Stimulated activated CD8-positive, alpha-beta memory T cell treated with anti-CD3 and anti-CD28 coated beads, Interleukin-12 subunit alpha, Interleukin-12 subunit beta, amount 100 ng/mL, for 1 hour (primary cell): ENCODE measurements at places on chromosomes 3 and 15.

DNA sequence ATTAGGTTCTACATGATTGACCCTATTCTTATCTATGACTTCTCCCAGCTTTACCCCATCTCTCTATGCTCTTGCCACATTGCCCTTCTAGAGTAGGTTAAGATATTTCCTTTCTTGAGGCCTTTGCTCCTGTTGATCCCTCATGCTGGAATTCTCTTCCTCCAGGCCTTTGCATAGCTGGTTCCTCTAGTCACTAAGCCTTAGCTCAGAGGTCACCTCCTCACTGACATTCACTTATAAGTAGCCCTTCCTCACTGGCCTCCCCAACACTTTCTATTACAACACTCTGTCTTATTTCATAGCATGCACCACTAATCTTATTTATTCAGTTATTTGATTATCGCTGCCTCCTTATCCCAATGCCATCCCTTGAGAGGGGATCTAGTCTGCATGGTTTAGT is 228.4 kb upstream of the COL8A1 start:
- no peak for DNase-seq

DNA sequence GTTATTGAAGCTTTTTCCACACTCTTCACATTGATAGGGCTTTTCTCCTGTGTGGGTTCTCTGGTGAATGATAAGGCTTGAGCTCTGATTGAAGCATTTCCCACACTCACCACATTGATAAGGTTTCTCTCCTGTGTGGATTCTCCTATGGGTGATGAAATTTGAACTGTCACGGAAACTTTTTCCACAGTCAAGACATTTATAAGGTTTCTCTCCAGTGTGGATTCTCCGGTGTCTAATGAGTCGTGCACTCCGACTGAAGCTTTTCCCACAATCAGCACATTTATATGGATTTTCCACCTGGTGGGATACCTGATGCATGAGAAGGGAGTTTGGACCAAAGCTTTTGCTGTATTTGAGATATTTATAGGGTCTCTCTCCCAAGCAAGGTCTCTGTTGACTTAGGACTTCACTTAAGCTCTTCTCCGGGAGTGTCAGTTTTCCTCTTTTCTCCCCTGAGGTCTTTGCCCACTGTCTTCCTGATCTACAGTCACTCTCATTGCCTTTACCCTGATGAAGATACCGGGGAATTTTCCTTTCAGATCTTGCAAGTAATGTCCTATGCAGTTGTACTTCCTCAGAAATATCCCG is 9.4 kb downstream of the ZSCAN29 start:
- no peak for DNase-seq

DNA sequence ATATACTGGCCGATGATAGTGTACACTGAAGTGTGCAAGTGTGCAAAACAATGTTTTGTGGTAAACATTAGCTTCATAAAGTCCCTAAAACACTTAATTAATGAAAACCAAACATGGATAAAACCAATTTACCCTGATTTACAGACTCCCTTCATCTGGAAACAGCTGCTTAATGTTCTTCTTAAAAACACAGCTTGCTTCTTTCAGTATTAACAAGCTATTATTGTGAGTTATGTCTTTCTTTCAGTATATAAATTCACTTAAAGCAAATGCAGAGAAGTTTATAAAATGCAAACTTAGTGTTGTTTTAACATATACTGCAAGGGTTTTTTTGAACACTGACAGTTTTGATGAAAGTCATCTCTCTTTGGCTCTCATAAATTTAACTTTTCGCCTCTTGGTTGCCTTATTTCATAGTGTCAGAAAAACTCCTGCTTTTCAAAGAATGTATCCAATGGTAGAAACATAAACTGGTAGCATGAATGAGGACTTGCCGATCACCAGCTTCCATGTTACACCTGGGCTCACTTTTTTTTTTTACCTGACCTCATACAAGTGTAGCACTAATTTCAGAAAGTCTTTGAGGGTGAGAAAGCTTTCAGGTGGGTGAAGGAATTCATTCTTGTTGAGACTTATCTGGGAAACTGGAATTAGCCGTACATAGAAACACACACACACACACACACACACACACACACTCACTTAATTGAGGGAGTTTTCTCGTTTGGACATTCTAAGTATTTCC is 532.2 kb downstream of the ROBO2 start:
- no peak for DNase-seq

DNA sequence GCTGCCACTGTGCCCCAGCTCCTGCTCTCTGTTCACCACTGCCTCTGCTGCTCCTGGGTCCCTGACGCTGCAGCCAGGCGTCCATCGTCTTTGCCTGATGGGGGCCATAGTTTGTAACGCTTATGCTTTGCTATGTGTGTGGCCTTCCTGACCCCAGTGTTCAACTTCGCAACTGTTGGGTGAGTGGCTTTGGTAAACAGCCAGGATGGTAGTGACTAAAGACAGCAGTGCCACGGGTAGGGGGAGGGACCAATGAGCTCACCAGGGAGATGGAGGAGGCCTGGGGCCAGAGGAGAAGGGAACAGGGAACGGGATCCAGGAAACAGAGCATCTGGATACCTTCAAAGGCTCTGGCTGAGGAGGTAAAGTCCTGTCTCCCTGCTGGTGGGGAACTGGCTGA is 75.9 kb upstream of the ALDH1L1 start:
- DNase-seq, result no peak

DNA sequence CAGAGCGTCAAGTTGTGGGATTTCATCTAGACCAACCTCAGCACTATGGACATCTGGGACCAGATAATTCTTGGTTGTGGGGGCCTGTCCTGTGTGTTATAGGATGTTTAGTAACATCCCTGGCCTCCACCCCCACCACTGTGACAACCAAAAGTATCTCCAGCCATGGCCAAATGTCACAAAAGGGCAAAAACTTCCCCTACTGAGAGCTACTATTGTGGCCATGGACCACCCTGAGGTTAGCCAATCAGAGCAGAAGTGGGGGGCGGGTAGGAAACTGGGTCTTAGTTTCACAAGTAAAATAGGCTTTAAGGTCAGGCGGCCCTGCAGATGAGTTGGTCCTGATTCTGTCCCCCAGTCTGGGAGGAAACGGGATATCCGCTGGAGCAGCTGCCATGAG is 25.4 kb downstream of the KIF7 start:
- no peak for DNase-seq

- DNase-seq, result no peak
Observed at GRCh38 chr3:170012683-170013400, 25.0 kb upstream of the GPR160 start.

GRCh38 chr15:43868406-43868805 is 41.6 kb downstream of the WDR76 start:
- DNase-seq, result no peak

- no peak for DNase-seq
Observed at GRCh38 chr15:51378406-51378805, 37.0 kb downstream of the GLDN start.

DNA sequence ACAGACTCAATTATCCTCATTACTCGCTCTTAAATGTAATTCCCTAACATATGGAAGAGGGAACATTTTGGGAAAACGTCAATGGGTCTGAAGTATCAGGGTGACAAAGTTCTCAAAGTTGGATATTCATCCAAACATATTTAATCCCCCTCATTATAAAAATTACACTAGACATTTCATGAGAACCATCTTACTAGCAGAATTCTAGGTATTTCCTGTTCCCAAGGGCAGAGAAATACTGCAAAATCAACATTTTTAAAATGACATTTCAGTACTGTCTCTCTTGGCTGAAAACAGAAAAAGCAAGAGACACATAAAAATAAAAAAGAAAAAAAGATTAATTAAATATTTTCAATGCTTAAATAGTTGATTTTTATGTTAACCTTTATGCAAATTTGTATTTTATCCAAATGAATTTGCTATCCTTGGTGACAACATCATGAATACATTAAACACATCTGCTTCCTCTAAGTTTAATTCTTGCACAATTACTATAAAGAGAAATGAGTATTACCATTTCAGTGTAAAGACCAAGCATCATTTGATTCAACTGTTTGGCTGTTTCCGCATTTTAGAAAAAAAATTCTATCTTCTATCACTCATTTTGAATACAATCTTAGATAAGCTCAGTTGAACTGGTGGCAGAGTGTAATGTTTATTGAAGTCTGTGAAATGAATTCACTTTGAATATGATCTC is 114.8 kb upstream of the COL8A1 start:
- DNase-seq, result no peak

GRCh38 chr3:38500688-38501417 is 4.7 kb downstream of the EXOG start:
- no peak for DNase-seq

- no peak for DNase-seq
Observed at GRCh38 chr15:62053439-62054085, 6.7 kb downstream of the VPS13C start.

- DNase-seq, result no peak
Observed at GRCh38 chr3:169085827-169086226, 577.7 kb downstream of the MECOM start.

DNA sequence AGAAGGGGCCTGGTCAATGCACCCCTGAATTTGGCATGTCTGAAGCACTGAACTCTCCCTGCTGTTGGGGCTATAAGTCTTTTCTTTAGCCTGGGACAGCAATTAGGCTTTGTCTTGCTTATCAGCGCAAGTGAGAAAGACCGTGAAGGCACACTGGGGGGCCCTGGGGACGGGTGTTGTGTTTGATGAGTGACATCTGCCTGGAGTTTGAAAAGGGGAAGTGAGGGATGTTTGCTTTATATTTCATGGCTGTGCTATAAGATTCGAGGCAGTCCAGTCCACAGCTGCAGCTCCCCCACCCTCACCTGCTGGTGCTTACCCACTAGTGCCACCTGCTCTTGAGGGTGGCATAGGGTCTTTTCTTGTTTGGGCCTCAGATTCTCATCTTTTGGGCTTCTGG is 44.8 kb downstream of the CEMIP start:
- no peak for DNase-seq

GRCh38 chr3:158220575-158220974 is 110.7 kb downstream of the RSRC1 start:
- DNase-seq, result no peak

GRCh38 chr3:141735176-141735575 is 2.9 kb upstream of the RNF7 start:
- DNase-seq, result no peak

- DNase-seq, result no peak
Observed at GRCh38 chr3:161549261-161549660, 52.7 kb downstream of the OTOL1 start.

- no peak for DNase-seq
Observed at GRCh38 chr3:101509281-101509680, 3.7 kb downstream of the SENP7 start.

DNA sequence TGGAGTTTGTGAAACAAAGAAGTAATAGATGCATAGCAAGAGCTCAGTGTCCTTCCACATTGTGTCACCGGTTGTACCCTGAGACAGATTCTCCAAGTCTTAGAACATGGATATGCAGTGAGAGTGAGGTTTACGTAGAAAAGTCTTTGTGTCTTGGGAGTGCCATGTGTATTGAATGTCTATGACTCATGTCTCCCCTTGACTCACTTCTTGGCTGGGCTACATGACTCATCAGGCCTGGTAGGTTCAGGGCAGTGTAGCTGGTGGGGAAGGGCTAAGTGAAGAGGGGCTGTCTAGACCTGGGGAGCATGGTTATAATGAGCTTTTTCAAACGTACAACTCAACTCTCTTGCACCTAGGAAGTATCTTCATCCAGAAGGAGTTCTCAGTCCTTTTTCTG is 167.4 kb downstream of the GAP43 start:
- peak; percentile 44 for DNase-seq

DNA sequence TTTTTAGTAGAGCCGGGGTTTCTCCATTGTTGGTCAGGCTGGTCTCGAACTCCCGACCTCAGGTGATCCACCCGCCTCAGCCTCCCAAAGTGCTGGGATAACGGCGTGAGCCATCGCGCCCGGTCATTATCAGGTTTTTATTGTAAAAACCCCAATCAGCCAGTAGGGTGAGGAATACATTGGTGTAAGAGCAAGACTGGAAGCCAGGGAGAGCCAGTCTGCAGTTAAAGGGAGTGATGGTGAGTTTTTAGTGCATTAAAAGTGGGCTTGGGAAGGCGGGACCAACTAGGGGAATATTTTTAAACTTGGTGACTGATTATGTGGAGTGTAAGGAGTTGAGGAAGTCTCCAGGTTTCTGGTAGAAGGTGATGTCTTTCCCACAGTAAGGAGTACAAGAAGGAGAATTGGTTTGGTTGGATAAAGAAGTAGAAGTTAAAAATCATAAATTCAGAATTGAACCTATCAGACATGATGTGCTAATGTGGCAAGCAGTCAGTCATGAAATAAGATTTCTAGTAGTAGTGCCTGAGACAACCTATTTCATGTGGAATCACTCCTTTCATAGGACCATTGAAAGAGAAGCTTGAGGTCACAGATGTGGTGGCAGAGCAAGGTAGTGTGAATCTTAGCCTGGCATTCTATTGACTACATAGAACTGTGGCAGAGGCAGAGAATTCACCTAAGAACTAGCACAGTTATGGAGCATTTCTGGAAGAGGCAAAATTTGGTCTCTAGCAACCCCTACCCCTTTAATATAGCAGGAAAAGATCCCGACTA is 2.4 kb upstream of the DCBLD2 start:
- DNase-seq, result no peak

DNA sequence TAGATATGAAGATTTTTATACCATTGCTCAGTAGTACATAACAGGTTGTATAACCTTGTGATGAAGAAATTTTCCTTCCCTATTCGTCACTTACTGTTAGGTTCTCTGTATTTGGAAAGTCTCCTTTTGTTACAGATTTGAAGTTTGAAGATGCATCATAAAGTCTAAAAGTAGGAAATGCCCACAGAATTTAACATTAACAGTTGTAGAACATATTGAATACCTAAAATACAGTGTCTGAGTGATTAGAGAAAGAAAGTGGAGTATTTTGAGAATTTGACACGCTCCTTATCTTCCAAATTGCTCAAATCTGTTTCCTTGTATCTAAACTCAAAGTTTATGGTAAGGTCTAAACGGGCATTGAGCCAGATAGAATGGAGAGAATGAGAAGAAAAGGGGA is 111.3 kb downstream of the MBNL1 start:
- no peak for DNase-seq

GRCh38 chr3:43062564-43063040 is 43.3 kb downstream of the POMGNT2 start:
- DNase-seq, result no peak

- DNase-seq, result no peak
Observed at GRCh38 chr3:155356594-155357370, 63.3 kb upstream of the STRIT1 start.

- no peak for DNase-seq
Observed at GRCh38 chr3:128011140-128011539, 41.1 kb upstream of the SEC61A1 start.

GRCh38 chr3:61141697-61142096 is 109.6 kb downstream of the FHIT start:
- no peak for DNase-seq

DNA sequence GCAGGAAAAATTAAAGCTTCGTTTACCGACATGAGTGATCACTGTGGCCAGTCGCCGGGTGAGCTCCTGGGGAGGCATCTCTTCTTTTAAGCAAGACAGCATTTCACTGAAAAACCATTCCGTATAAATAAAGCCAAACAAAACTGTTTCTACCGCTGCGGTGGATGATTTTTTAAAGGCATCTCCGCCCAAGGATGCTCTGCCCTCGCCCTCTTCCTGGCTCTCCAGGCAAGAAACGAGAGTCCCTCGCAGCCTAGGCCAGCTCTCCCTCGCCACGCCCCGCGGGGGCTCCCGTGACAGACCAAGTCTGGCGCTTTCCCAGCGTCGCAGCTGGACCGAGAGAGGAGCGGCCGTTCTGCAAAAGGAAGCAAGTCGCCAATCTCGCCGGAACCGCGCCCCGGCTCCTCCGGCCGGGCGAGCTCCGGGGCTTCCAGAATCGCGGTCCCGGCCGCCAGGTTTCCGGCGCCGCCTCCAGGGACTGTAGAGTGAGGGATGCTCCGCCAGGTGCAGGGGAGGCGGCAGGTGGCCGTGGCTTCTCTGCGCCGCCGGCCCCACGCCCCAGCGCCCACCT is 458 bp downstream of the MCF2L2 start:
- no peak for DNase-seq
